CD4-positive, alpha-beta memory T cell (primary cell): ENCODE measurements at places on chromosomes 4 and X. TPM values are rescaled to one million over a fixed set of nuclear protein-coding genes. Genes with fewer than 3 reads are reported as not detected.

USP17L30 gene
- not detected for total RNA-seq

PF4V1 gene
- total RNA-seq: not detected

APOOL gene
- total RNA-seq: 7.5 TPM

CFAP299 gene
- not detected for total RNA-seq

VBP1 gene
- total RNA-seq: 33.9 TPM

TRIM2 gene
- total RNA-seq: 12.3 TPM

ADH7 gene
- total RNA-seq: not detected

MGST2 gene
- total RNA-seq: 1.0 TPM
